ENCODE measurements at places on chromosomes 4 and X. TPM values are rescaled to one million over a fixed set of nuclear protein-coding genes. Genes with fewer than 3 reads are reported as not detected.

The GATA1 gene
- not detected for total RNA-seq

The DIPK2B gene
- not detected for total RNA-seq

The HAUS3 gene
- 21.1 TPM for total RNA-seq

The EDA gene
- 3.2 TPM for total RNA-seq

The MAGEA3 gene
- not detected for total RNA-seq

The IL2RG gene
- 33.6 TPM for total RNA-seq

DNA sequence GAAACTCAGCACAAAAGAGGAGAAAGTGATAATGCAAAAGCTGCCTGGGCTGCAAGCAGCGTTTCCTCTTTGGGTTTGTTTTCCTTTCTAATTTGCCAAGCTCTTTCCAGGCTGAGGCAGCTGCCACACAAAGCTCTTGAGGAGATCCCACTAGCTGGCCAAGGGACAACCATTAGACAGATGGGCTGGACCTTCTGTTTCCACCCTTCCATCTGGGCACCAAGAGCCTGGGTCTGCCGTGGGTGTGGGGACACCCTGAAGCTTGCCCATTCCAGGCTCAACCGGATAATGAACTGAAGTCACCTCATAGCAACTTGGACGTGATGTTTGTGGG is 194.6 kb upstream of the C1QTNF7 start:
- DNase-seq = no peak

DNA sequence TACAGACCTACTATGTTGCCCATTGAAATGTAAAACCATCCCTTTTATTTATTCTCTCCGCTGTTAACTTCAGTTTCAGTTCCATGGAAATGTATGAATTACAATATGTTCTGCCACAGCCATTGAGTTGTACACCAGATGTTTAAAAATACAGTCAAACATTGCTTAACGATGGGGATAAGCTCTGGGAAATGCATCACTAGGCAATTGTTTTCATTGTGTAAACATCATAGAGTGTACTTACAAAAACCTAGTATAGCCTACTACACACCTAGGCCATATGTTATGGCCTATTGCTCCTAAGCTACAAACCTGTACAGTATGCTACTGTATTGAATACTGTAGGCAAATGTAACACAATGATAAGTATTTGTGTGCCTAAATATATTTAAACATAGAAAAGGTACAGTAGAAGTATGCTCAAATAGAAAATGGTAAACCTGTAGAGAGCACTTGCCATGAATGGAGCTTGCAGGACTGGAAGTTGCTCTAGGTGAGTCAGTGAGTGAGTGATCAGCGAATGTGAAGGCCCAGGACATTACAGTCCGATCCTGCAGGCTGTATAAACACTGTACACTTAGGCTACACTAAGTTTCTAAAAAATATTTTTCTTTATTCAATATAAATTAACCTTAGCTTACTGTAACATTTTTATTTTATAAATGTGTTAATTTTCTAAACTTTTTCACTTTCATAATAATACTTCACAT is 2.7 kb upstream of the PF4V1 start:
- no peak for DNase-seq

DNA sequence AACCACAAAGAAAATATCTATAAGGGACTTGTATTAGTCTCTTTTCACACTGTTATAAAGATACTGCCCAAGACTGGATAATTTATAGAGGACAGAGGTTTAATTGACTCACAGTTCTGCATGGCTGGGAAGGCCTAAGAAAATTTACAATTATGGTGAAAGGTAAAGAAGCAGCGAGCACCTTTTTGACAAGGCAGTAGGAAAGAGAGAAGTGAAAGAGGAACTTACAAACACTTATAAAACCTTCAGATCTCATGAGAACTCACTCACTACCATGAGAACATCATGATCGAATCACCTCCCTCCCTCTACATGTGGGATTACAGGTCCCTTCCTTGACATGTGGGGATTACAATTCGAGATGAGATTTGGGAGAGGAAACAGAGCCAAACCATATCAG is 856.0 kb downstream of the TRAM1L1 start:
- DNase-seq = no peak

- DNase-seq = no peak
These were observed 922.0 kb downstream of the DMD start for GRCh38 chrX:32289356-32289755.

DNA sequence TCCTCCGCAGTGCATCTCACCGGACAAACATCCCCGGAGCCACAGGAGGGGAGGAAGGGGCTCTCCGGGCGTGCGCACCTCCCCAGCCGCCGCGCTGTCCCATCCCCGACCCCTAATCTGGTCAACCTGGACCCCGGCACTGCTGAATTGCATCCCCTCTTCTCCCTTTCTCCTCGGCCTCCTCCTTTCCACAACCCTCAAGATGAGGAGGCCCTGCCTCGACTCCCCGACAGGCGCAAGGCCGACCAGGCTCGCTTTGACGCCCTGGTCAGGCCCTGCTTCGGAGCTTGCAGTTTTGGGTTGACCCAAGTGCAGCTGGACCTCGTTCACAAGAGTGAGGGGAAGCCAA is 2.3 kb downstream of the PDGFRA start:
- DNase-seq = no peak

- DNase-seq = no peak
These were observed 83.5 kb upstream of the AFF2 start for GRCh38 chrX:148416931-148417330.

DNA sequence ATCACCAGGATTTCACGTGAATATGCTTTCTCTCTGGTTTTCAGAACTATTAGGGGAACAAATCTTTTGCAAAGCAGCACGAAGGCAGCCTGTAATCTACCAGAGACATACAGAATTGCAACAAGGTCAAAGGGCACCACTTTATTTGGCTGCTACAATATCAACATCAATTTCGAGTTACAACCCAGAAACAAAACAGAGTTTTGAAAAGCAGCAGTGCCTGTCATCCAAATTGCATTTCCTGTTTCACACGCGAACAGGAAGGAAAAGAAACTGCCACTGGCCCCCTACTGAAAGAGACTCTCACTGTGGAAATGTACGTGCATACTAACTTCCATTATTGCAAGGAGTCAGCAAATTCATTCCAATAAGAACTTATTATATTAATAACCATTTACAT is 17.1 kb upstream of the C1QTNF7 start:
- peak; percentile 62 for DNase-seq

DNA sequence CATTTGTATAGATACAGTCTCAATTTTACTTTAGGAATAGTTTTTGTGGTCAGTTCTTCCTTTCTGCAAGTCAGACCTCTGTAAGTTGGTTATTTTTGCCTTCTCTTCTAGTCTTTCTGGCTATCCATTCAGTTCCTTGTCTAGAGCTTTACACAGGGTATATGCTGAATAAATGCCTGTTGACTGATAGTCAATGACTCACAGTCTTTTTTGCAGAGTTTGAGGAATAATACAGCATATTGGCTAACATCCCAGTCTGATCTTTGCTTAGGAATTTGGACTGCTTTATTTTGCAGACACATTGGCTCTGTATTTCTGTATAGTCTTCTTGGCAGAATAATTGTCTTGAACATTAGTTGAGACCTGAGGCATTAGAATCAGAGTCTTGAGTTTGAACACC is 132.4 kb downstream of the MAGEC1 start:
- DNase-seq = no peak

DNA sequence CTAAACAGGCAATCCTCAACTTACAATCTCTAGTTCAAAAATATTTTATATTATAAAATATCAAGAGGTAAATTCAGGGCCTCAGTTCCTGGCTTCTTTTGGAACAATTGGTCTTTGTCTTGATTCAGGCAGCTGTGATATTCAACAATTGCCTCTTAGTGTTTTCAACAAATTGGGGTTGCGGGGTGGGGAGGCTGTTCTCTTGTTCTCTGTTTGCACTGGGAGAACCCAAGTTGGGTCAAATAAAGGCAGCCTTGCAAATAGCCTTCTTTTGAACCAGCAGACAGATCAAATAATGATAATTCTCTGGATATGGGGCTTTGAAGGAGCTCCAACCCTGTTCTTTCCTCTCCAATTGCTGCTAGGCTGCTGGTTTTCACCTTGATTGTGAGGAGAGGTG is 142.5 kb downstream of the COL4A5 start:
- no peak for DNase-seq

- DNase-seq = no peak
These were observed 17.4 kb upstream of the ARMCX2 start for GRCh38 chrX:101677028-101677427.

DNA sequence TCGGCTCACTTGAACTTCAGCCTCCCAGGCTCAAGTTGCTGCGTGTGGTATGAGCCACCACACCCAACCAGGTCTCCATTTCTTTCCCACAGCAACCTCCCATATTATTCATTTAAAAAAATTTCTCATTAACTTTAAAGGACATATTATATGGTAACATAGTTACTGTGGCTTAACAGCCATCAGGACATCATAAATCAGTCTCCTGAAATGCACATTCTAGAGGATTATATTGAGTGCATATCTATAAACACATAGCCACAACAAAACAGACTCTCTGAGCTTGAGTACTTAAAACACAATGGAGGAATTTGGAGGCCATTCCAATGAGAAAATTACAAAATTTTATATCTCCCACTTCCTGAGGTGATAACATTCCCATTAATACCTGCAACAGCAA is 61.5 kb downstream of the CORIN start:
- no peak for DNase-seq
